CD4-positive, alpha-beta T cell treated with Interleukin-15 for 4 hours (primary cell): ENCODE measurements at places on chromosomes 1 and 21.
A peak's percentile ranks its signal among the peaks of the same experiment; 100 is the strongest.

DNA sequence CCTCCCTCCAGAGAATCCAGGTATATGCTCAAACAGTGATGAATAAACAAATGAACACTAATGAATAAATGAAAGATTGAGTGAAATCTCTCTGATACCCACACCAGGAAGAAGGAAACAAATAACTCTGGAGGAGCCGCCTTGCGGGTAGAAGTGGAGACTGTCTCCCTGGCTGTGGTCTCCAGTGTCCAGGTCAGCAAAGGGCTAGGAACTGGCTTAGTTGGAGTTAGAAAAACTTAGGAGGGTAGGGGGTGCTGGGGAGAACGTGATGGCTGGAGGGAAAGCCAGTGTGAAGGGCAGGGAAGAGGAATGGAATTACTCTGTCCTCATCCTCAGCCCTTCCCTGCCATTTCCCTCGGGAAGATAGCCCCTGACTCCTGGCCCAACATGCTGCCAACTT is 537 bp downstream of the RHBDL2 start:
- no peak for DNase-seq

- no peak for DNase-seq
These were observed 4.9 kb upstream of the ZNF644 start for GRCh38 chr1:91026777-91027176.

DNA sequence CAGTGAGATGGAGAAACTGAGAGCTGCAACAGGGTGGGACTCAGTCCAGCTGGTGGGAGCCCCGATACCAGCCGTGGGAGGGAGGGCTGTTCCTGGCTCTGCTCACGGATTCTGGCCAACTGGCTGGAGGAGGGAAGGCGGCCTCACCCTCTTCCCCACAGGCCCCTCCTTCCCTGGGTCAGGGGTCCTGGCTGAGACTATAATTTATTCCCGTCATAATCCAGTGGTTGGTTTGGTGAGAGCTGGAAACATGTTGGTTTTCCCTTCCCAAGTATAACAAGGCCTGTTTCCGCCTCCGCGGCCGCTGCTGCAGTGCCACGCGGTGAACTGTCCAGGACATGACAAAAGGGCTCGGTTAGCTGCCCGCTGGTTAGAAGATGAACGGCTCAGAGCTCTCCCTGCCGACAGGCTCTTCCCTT is 10.0 kb downstream of the PTPRF start:
- DNase-seq = no peak

DNA sequence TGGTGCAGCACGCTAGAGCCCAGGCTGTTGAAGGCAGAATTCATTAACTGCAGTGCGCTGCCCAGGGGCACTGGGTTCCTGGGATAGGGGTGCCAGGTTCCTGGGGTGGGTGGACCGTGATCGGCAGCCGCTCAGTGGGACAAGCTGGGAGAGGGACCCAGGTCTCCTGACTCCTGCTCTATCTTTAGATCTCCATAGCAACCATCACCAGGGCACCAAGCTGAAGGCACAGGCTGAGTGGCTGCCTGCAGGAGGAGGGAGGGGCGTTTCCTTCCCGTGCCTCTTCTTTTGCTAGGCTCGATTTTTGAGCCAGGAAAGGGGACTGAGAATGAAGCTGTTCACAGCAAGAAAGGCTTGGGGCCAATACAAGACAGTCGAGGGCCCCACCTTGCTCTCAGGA is 20.9 kb upstream of the CDCP2 start:
- no peak for DNase-seq

DNA sequence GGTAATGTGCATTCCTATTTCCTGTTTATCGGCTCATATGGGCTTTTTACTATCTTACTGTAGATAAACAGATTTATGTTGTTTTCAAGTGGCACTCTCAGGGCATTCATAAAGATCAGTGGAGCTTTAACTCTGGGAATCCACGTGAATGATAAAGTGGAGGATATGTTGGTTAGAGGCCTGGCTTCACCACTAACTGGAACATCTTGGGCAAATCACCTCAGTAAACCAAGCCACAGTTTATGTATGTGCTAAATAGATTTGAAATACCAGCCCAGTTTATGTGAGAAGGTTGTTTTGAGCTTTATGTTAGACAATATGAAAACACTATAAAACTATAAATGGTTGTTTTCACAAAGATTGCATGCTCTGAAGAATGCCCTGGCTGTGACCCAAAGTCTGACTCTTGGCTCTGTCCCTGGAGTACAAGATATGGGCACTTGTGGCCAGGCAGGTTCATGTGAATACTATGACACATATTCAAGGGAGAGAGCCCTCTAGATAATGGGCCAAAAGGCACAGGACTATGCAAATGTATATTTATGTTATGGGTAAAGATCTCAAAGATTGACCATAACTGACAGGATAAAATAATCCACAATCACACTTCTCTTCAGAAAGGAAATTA is 36.7 kb downstream of the FAM163A start:
- DNase-seq = no peak

- peak; percentile 7 for DNase-seq
These were observed 135.4 kb downstream of the PROX1 start for GRCh38 chr1:214123061-214123784.

- DNase-seq = no peak
These were observed 15.9 kb downstream of the RWDD3 start for GRCh38 chr1:95249916-95250315.

DNA sequence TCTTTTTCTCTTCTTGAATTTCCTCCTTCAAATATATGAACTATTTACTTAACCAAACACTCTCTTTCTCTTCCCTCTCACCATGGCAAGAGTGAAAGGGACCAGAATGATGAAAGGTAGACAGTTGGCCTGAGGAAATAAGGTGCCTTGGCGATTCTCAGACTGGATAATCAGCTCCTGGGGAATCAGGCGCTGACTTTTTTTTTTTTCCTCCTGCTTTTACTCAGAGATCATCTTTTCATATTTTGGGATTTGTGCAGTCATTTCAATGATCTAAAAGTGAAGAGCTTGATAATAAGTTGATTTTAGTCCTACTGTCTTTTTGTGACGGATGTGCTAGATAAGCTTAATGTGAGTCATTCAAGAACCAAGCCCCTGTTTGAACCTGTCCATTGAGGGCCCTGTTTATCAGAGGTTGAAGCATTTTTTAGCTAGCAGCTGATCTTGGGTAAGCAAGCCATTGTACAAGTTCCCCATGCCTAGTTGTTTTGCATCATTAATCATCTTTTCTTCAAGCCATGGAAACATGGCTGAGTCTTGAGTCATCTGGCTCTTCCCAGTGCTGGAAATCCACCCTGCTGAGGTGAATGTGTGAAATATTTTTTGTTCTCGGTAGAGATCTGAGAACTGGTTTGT is 40.8 kb downstream of the ITSN1 start:
- DNase-seq = no peak

DNA sequence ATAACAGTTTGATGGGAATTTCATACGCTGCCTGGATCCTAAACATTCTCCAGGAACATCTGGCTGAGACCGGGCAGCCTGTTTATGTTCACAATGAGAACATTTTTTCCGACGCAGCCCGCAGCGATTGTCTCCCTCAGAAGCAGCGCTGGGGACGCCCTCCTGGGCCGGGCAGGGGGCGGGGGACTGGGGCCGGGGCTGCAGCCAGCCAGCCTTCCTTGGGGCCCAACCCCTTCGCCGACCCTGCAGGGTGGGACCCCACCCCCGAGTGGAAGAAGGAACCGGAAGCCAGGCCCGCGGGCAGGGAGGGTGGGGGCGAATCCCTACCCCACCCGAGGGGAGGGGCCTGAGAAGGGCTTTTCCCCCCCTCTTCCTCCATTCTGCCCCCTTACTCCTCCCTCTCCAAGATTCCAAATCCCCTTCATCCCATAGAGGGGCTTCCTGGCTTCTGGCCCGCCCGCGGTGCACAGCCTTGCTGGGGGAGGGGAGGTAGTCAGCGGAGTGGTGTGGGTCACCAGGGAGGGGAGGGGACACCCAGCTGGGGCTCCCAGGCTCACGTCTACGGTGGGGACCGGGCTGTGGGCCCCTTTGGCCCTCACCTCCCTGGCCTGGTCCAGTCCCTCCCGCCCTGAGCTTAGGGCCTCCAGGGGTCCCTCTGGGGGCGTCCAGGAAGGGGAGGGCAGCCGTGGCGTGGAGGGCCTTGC is 60.6 kb downstream of the WNT9A start:
- peak; percentile 33 for DNase-seq

GRCh38 chr1:52567943-52568342 is 15.1 kb upstream of the TUT4 start:
- no peak for DNase-seq

DNA sequence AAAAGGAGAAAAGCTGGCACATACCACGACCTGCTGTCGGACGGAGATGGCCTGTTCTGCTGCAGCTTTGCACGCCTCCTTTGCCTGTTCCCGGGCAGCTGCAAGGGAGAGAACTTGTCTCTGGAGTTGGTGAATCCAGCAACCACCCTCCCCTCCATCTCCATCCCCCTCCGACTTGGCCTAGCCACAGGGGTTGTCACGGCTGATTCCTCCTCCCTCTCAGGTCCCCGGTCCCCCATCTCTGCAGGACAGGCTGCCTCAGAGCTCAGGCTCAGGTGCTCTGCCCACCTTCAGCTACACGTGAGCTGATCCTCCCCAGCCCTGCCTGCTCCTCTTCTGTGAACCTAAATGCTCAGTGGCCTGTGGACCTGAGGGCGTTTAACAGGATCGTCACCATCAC is 11.1 kb upstream of the SRM start:
- no peak for DNase-seq
